PC-3 (cell line): ENCODE measurements at places on chromosomes 6 and 20.

GRCh38 chr6:30757261-30757904 lies 13.0 kb upstream of the IER3 start:
- DNase-seq, result no peak

GRCh38 chr6:29567991-29568390 lies 8.5 kb upstream of the UBD start:
- no peak for DNase-seq

DNA sequence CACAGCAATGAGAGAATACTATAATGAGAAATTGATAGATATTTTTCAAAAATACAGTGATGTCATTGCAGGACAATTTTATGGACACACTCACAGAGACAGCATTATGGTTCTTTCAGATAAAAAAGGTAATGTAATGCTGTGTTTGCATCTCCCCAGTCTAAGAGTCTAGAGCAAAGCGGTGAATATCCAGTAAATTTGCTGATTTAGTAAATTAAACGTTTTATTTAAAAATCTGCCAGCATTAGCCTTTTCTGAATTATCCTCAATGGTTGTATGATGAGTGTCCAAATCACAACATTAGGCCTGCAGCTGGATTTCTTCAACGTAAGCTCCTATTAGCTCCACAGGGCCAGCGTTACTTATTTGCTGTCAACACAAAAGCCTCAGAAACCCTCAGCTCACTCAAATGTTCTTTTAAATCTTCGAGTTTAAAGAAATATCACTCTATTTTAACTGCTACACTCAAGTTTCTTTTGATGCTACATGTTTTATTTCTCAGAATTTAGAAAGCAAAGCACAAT lies 16.0 kb downstream of the SMPDL3A start:
- DNase-seq, result no peak

DNA sequence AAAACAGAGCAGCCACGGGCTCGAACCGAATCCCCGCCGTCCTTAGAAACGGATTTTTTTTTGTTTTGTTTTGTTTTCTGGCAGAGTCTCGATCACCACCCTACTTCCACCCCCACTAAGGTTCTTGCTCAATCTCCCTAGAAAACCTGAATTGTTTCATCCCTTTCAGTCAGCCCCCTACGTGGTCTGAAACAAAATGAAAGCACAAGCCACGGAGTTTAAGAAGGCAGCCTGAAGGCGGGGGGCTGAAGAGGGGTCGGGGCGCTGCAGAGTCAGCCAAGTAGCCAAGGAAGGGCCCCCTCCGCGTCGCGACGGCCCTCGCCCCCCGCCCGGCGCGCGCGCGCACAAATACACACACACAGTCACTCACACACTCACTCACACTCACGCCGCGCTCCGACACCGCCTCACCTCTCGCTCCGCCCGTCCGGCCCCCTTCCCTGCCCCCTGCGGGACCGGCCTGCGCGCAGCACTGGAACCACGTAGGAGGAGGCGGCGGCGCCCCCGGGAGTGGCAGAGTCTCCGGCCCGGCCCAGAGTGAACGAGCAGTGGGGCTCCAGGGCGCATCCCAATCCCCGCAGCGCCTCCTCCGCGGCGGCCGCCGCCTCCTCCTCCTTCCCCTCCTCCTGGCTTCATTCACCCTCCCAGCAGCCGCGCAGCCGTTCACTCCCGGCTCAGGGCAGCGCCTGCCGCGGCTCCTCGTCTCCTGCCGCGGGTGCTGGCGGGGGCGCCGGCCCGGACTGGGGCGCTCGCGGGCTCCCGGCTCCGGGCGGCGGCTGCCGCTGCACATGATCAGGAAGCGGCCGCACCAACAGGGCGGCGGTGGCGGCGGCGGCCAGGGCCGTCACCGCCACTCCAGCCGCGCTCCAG lies 1.4 kb downstream of the ATXN1 start:
- DNase-seq, result peak; percentile 75

GRCh38 chr6:128346569-128346968 lies 173.8 kb downstream of the PTPRK start:
- no peak for DNase-seq

GRCh38 chr6:18561037-18561750 lies 174.0 kb downstream of the RNF144B start:
- DNase-seq, result no peak

GRCh38 chr6:13689511-13690256 lies 22.0 kb downstream of the RANBP9 start:
- peak; percentile 63 for DNase-seq

DNA sequence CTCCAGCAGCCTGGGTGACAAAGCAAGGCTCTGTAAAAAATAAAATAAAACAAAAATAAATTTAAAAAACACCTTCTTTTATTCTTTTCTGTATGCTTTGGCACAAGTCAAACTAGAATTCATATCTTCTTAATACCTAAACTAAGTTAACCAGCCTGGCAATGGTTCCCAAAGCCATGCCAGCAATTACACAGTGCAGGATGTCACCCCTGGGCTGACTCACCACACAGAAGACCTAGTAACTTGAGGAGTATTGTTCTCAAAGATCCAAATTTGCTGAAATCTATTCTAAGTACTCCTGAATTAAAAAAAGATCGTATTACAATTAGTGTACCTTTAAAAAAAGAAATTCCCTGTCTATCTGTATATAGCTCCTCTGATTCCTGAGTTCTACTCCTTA lies 162.7 kb upstream of the SGK1 start:
- peak; percentile 59 for DNase-seq

GRCh38 chr6:29887819-29888776 lies 54.2 kb upstream of the HLA-A start:
- DNase-seq, result peak; percentile 25

GRCh38 chr6:20604159-20604558 lies 69.9 kb downstream of the CDKAL1 start:
- DNase-seq, result no peak

DNA sequence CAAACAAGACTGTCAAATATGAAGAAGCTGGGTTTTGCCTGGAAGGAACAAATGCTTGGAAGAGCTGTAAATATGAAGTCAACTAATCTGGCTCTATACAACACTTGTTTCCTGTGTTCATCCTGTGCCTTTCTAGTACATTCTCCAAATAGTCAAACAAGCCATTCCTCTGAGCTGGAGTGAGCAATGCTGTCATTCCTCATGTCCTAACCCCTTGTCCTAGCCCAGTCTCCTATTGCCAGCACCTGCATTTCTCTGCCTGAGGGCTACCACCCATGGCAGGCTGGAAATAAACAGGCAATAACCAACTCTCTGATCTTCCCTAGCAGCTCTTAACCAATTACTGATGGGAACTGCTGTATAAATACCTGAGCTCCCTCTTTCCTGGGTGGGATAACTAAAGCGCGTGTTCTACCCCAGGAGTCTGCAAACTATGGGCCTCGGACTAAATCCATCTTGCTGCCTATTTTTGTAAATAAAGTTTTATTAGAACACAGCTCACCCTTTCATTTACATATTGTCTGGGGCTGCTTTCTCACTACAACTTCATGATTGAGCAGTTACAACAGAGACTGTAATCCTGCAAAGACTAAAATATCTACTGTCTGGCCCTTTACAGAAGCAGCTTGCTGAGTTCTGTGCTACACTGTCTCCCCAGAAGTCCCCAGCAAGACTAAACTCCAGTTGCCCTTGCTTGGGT lies 13.4 kb downstream of the RIMS4 start:
- DNase-seq, result no peak

- DNase-seq, result no peak
These were observed 30.9 kb downstream of the FRMD1 start for GRCh38 chr6:168047841-168048723.

GRCh38 chr6:137119196-137120104 lies 54.0 kb downstream of the IL22RA2 start:
- no peak for DNase-seq

DNA sequence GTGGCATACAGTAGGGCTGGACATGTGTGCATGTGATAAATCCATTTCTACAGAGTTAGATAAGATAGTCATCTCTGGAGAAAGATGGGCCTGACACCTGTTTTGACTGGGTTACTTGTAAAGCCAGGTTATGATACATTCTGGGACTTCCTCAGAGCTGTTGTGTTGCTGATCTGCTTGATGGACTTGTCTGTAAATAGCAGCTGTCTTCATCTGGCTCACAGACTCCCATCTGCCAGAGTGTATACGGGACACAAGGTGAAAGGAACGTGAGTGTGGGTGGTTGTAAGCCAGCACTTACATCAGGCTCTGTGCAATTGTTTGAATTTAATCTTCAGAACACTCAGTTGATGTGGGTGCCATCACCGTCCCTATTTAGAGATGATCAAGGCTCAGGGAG lies 49.8 kb downstream of the ZDHHC14 start:
- DNase-seq, result no peak

DNA sequence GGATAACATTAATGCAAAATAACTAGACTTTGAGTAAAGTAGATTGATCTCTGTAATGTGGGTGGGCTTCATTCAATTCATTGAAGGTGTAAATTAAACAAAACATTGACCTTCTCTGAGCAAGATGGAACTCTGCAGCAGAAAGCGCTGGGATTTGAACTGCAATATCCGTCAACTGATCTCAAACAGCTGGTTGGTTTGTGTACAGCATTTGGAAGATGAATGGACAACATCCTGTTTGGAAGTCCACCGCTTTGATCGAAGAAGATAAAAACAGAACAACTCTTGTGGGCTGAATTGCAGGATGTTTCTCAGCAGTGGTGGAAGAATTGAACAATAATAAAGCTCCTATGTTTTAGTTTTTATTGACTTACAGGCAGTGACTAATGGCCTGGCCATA lies 20.6 kb downstream of the HLA-C start:
- DNase-seq, result no peak

- DNase-seq, result peak; percentile 77
These were observed 64.9 kb downstream of the SYCP2L start for GRCh38 chr6:10951675-10952282.

DNA sequence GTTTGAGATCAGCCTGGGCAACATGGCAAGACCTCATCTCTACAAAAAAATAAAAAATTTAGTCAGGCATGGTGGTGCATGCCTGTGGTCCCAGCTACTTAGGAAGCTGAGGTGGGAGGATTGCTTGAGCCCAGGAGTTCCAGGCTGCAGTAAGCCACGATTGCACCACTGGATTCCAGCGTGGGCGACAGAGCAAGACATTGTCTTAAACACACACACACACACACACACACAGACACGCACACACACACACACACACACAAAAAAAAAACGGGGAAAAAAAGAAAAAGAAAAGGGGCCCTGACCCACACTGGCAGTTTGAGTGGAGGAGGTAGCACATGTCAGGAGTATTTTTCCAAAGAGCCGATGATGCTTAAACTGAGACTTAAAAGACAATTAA lies 122.2 kb downstream of the AFG1L start:
- DNase-seq, result no peak

DNA sequence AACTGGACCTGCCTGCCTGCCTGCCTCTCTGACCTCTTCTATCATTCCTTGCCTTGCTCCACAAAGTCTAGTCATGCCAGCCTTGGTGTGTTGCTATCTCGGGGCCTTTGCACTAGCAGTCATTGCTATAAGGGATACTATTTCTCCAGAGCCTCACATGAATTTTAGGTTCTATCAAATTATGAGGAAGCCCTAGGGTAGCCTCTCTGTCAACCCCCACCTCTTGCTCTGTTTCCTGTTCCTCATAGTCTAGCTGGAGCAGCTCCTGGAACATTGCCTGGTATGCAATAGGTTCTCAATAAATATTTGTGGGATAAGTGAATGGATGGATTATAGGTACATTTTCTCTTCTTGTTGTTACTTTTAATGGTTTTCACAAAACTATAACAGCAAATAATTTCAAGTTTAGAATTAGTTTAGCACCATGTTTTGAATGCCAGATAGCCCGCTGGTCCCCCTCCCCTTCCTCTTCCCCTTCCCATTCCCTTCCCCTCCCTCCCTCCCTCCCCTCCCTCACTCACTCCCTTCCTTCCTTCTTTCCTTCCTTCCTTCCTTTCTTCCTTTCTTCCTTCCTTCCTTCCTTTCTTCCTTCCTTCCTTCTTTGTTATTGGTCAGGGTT lies 46.9 kb upstream of the DTNBP1 start:
- DNase-seq, result no peak

DNA sequence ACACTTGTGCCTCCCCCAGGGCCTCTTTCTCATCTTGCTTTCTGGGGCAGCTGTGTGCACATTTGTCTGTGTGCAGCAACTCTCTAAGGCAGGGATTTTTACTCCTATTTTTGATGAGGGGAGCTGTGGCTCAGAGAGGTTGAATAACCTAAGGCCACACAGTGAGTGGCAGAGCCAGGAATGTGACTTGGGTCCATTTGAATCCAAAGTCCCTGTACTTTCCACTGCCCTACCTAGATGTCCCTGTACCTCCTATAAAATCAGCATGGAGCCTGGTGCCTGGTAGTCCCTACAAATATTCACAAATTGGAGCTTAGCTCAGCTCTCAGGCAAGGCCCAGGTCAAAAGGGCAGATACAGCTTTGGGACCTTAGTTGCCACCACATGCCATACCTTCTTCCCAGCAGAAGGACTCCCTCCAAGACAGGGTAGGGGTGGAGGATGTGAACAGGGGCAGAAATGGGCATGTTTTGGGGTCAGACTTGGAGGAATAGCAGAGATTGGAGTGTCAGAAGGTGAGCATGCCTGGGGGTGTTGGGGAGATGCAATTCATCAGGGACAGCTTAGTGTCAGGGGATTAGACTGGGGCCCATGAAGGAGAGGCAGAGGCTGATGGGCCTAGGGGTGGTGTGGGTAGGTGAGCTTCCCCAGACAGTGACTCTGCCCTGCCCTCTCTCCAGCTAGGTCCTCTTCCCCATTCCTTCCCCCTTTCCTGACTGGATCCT lies 4.1 kb upstream of the VEGFA start:
- DNase-seq, result no peak

DNA sequence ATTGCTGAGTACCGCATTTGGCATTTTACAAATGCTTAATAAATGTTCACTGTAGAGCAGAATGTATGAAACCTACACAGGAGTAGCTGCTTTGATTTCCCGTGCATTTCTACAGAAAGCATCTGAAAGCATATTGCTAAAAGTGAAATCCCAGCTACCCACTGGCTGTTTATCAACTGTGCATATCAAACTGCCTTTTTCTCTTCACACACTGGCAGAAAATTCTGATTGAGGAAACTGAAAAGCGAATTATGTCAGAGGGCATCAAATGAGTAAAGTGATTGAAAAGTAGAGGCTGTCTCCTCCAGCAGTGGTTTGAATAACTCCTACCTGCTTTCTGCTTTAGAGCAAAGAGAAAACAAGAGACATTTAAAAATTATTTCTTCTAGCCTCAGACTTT lies 28.0 kb downstream of the STX11 start:
- DNase-seq, result no peak

DNA sequence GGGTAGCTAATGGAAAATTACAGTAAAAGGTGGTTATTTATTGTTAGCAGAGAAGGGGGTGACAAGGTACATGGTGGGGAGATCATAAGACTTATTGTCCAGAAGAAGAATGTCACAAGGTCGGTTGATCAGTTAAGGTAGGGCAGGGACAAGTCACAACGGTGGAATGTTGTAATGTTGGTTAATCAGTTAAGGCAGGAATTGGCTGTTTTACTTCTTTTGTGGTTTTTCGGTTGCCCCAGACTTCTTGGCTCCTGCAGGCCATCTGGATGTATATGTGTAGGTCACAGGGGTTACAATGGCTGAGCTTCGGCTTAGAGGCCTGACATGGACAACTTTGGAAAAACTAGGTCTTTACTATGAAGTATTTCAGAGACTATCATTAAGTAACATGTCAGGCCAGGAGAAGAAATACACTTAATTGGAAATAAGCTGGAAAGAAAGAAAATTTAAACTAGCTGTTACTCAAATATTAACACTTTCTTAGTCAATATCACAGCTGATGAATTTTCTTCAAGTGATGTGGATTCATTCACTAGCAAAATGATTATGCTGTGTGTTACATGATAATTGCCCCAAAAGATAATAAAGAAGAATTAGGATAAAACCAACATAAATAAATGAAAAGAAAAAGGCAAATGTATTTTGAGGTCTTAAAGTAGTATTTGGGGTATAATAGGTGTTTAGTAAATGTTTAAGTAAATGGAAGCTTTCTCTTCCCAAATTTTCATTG lies 4.4 kb downstream of the AIG1 start:
- DNase-seq, result peak; percentile 14

GRCh38 chr6:49552596-49552995 lies 2.1 kb downstream of the C6orf141 start:
- peak; percentile 39 for DNase-seq
